ENCODE measurements at places on chromosomes 11 and 22.

DNA sequence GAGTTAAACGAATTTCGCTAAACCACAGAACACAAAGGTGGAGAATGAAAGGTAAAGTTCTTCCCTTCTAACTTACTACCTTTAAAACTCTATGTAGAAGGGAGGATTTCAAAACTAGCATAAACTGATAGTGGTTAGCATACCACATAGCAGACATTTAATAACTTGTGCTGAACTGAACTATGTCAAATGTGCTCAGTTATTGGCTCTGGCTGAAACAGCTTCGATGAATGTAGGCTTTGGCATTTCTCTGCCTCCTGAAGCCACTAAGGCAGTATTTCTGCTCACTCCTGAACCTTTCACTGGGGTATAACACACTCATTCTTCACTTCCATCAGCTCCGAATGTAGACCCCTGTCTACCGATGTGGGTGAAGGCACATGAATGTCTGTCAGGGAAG, 1188.1 kb downstream of the LRRC4C start:
- DNase-seq = no peak

- DNase-seq = no peak
Measured at GRCh38 chr22:21106000-21106399, 60.3 kb downstream of the LRRC74B start.

GRCh38 chr22:19525666-19526065, 1.5 kb upstream of the CLDN5 start:
- DNase-seq = no peak

GRCh38 chr11:114395736-114396135, 4.6 kb downstream of the C11orf71 start:
- no peak for DNase-seq

All from globus pallidus (tissue), 1 donor.